ENCODE measurements at places on chromosomes 11 and 22. TPM values are rescaled to one million over a fixed set of nuclear protein-coding genes. Genes with fewer than 3 reads are reported as not detected.

GRCh38 chr11:114449845-114450244 is 10.6 kb downstream of the REXO2 start:
- no peak for DNase-seq

DNA sequence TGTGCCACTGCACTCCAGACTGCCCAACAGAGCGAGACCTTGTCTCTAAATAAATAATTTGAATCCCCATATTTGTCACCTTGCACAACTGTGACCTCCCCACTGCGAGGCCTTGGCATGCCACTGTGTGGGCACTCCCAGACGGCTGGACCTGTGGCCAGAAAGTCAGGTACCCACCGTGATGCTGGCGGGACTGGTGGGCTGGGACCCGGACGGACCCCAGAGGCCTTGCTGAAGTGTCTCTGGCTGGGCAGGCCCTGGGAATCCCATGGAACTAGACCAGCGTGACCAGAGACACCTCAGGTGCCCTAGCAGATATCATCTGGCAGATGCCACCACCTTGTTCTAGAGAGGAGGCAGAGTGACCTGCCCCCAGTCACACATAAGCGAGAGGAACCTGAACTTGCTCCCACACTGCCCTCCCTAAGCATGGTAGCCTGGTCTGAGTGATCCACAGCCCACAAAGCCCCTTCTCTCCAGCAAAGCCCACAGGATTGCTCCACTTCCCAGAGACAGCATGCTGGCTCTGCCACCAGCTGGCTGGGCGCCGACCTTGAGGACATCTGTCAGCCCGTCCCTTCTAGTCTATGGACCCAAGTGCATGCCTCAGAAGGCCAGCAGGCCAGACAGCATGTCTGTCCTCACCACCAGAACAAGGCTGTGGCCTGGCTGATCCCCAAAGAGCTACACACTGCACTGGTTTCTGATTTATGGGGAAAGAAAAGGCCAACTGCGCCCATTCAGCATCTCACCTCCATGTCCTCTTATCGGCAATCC is 9.5 kb downstream of the MACROD1 start:
- DNase-seq = no peak

- DNase-seq = peak; percentile 46
Observed at GRCh38 chr11:69049490-69049867, 747 bp downstream of the TPCN2 start.

The C11orf65 gene
- 1.0 TPM for total RNA-seq

Data from activated CD4-positive, alpha-beta memory T cell treated with anti-CD3 and anti-CD28 coated beads for 36 hours (primary cell).